Mesenchymal stem cell (in vitro differentiated cells and primary cell): ENCODE measurements at places on chromosomes 4 and X.

DNA sequence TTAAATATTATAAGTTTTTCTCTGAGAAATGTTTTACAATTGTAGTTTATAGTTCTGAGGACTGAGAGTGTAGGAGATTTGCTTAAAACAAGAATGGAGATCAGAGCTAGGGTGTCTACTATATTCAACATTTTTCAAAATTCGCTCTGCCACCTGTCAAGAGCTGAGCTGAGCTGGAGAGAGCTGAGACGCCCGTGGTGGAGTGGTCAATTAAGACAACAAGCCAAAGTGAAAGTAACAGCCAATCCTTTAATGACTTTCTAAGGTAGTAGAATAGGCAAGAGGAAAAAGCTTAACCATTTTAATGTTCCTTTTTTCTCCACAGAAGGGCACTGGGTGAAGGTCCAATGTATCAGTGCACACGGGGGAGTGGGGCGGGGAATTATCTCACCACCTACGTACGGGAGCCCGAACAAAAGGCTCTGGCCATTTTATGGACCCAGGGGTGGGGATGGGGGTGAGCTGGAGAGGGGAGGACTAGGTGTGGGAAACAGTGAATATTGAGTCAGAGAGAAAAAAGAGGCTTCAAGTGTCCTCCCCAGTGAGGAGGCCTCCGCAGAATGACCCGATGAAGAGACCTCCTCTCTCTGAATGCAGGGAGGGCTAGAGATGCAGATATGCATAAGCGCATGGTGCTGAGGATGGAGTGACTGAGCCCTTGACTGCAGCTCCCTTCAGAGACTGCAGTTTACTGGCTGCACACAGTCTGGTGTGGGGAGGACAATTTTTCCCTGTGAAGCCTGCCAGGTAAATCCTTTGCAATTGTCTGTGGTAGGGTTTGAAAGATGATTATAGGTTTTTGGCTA is 60.8 kb downstream of the SPCS3 start:
- no peaks in the 10 kb centered on the region for H3K27me3 ChIP-seq
- H3K36me3 ChIP-seq: no peaks in the 10 kb centered on the region
- no peak overlapping the region for H3K27ac ChIP-seq
- DNase-seq: no peak
- H3K4me3 ChIP-seq: no peak overlapping the region

DNA sequence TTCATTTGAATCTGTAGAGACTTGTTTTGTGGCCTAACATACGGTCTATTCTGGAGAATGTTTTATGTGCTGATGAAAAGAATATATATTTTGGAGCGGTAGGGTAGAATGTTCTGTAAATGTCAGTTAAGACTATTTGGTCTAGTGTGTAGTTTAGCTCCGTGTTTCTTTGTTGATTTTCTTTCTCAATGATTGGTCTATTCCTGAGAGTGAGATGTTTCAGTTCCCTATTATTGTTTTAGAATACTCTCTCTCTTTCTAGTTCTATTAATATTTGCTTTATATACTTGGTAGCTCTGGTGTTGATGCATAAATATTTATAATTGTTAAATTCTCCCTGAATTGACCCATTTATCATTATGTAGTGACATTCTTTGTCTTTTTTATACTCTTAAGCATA is 236.5 kb downstream of the GLUD2 start:
- no peak overlapping the region for H3K4me3 ChIP-seq
- no peaks in the 10 kb centered on the region for H3K36me3 ChIP-seq
- no peak for DNase-seq
- H3K4me1 ChIP-seq: no peaks in the 10 kb centered on the region

GRCh38 chr4:20367446-20367845 is 115.7 kb downstream of the SLIT2 start:
- no peaks in the 10 kb centered on the region for H3K36me3 ChIP-seq
- no peaks in the 10 kb centered on the region for H3K27me3 ChIP-seq
- no peaks in the 10 kb centered on the region for H3K4me1 ChIP-seq
- H3K4me3 ChIP-seq: no peak overlapping the region
- H3K27ac ChIP-seq: no peak overlapping the region

DNA sequence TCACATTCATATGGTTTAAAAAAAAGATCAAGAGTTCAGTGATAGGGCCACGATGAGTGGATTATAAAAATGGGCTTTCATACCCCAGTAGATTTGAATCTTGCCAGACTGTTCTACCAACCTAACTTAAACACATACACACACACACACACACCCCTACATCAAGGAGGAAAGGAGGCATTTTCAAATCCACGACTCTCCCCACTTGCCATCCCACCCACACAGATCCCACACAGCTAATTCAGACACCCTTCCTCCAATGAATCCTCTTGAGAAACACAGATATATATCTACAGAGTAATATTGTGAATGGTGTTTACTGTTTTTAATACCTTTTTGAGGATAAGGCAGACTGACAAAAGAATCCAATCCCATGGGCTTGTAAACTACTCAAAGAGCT is 16.8 kb downstream of the SUPT20HL1 start:
- no peaks in the 10 kb centered on the region for H3K4me1 ChIP-seq
- H3K27ac ChIP-seq: no peak overlapping the region
- H3K27me3 ChIP-seq: peaks cover 16% of the 10 kb centered on the region
- no peak for DNase-seq
- H3K4me3 ChIP-seq: no peak overlapping the region
- no peaks in the 10 kb centered on the region for H3K36me3 ChIP-seq

DNA sequence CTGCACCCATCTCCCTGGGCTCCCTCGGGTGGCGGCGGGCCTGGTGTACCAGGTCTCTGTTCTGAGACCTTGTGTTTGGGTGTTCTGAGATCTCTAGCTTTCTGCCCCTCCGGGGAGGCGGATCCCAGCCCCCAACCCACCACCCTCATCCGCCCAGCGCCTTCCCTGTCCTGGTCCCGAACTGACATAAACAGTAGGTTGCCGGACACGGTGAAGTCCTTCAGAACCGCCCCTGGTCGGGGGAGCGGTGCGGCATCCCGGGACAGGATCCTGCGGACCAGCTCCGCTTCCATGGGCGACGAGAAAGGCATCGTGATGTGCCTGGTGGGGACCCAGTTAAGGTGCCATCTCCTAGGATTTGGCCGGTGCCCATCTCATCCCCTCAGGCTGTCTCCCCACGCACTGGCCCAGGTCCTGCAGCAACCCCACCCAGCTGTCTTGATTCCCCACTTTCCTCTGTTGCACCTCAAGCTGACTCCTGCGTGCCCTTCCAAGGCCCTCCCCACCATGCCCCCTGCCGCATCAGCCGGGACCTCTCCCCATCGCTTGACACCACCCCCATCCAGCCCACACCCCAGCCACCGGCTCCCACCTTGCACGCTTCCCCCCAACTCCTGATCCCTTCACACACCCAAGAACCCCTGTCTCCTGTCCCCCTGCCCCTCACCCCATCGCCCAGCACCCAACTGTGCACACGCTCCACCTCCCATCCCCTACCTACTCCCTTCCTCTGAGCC is 900 bp downstream of the CTAG2 start:
- H3K27ac ChIP-seq: no peak overlapping the region
- peaks cover 21% of the 10 kb centered on the region for H3K27me3 ChIP-seq
- no peaks in the 10 kb centered on the region for H3K4me1 ChIP-seq
- H3K4me3 ChIP-seq: no peak overlapping the region

GRCh38 chr4:114180481-114180880 is 201.0 kb upstream of the ARSJ start:
- no peak overlapping the region for H3K4me3 ChIP-seq
- peaks cover 1% of the 10 kb centered on the region for H3K4me1 ChIP-seq
- no peaks in the 10 kb centered on the region for H3K36me3 ChIP-seq
- no peaks in the 10 kb centered on the region for H3K27me3 ChIP-seq

GRCh38 chr4:2046031-2046961 is 12.8 kb upstream of the NAT8L start:
- no peaks in the 10 kb centered on the region for H3K36me3 ChIP-seq
- H3K4me3 ChIP-seq: no peak overlapping the region
- no peak for DNase-seq
- peaks cover 16% of the 10 kb centered on the region for H3K27me3 ChIP-seq

GRCh38 chrX:41785685-41786084 is 61.7 kb downstream of the GPR82 start:
- H3K36me3 ChIP-seq: peaks cover 3% of the 10 kb centered on the region
- peaks cover 6% of the 10 kb centered on the region for H3K4me1 ChIP-seq
- H3K4me3 ChIP-seq: no peak overlapping the region
- H3K27ac ChIP-seq: peak overlapping the region; percentile 10

GRCh38 chr4:133379681-133380438 is 230.8 kb downstream of the PCDH10 start:
- H3K4me1 ChIP-seq: no peaks in the 10 kb centered on the region
- H3K4me3 ChIP-seq: no peak overlapping the region
- no peaks in the 10 kb centered on the region for H3K27me3 ChIP-seq
- DNase-seq: no peak
- no peaks in the 10 kb centered on the region for H3K36me3 ChIP-seq
- no peak overlapping the region for H3K27ac ChIP-seq

GRCh38 chr4:181971411-181971810 is 271.8 kb upstream of the TENM3 start:
- no peak for DNase-seq
- H3K4me1 ChIP-seq: no peaks in the 10 kb centered on the region
- H3K27ac ChIP-seq: no peak overlapping the region
- H3K36me3 ChIP-seq: peaks cover 4% of the 10 kb centered on the region
- no peaks in the 10 kb centered on the region for H3K27me3 ChIP-seq

DNA sequence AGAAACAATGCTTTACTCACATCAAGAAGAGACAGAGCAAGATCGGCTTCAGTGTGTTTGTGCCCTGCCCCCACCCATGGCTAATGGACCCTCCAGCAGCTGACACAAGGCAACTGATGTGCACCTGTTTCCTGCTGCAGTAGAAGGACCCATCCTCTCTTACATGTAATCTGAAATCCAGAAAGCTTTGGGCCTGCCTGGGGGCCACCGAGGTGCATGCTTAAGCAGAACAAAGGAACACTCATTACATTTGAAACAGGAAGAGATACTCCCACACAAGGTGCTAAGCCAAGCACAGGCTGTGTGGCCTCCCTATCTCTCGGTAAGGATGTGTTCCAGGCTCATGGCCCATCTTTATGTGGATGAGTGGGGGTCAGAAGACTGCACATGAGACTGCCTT is 338.0 kb downstream of the SPOCK3 start:
- no peak for DNase-seq
- H3K4me1 ChIP-seq: no peaks in the 10 kb centered on the region
- no peaks in the 10 kb centered on the region for H3K36me3 ChIP-seq
- H3K27ac ChIP-seq: no peak overlapping the region

- H3K4me1 ChIP-seq: no peaks in the 10 kb centered on the region
- H3K4me3 ChIP-seq: no peak overlapping the region
- no peaks in the 10 kb centered on the region for H3K27me3 ChIP-seq
- H3K27ac ChIP-seq: no peak overlapping the region
These were observed 1005.8 kb downstream of the PCDH18 start for GRCh38 chr4:136526517-136526916.

DNA sequence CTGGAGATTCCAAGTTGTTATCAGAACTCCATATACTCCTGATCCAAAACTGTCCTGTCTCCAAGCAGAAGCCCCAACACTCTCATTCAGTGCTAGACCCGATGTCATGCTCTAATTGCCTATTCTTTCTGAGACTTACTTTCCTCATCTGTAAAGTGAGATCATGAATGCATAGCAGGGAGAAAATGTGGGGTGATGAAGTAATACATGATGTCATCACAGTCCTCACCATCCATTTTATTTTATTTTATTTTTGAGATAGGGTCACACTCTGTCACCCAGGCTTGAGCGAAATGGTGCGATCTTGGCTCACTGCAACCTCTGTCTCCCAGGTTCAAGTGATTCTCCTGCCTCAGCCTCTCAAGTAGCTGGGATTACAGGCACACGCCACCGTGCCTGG is 1554.0 kb upstream of the ADGRL3 start:
- H3K36me3 ChIP-seq: no peaks in the 10 kb centered on the region
- H3K4me1 ChIP-seq: no peaks in the 10 kb centered on the region
- H3K27me3 ChIP-seq: no peaks in the 10 kb centered on the region
- H3K27ac ChIP-seq: no peak overlapping the region

DNA sequence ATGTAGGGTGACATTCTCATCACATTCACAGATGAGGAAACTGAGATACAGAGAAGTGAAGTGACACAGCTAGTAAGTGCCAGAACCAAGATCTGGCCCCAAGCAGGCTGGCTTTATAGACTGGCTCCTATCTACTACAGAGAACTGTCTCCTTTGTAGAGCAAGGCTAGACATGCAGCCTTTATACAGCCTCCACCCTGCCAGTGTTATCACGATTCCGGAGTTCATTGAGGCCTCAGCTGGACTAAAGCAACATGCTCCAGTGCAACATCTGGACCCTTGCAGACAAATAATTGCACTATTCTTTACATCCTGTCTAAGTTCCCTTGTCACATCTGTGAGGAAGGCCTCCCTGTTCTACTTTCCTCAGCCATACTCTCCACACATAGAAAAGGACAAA is 58.0 kb upstream of the XIAP start:
- no peaks in the 10 kb centered on the region for H3K27me3 ChIP-seq
- no peak overlapping the region for H3K4me3 ChIP-seq
- H3K36me3 ChIP-seq: no peaks in the 10 kb centered on the region
- peaks cover 7% of the 10 kb centered on the region for H3K4me1 ChIP-seq

DNA sequence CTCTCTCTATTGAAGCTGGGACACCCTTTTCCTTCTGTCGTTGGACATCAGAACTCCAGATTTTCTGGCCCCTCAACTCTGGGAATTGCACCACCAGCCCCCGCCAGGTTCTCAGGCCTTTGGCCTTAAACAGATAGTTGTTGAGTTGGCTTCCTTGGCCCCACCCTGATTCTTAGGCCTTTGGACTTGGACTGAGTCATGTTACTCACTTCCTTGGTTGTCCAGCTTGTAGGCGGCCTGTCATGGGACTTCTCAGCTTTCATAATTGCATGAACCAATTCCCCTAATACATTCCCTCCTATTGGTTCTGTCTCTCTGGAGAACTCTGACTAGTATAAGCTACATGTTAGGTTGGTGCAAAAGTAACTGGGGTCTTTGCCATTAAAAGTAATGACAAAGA is 195.7 kb downstream of the GPAT3 start:
- H3K27me3 ChIP-seq: peaks cover 5% of the 10 kb centered on the region
- H3K36me3 ChIP-seq: no peaks in the 10 kb centered on the region
- no peak overlapping the region for H3K4me3 ChIP-seq
- no peak for DNase-seq
- no peak overlapping the region for H3K27ac ChIP-seq

DNA sequence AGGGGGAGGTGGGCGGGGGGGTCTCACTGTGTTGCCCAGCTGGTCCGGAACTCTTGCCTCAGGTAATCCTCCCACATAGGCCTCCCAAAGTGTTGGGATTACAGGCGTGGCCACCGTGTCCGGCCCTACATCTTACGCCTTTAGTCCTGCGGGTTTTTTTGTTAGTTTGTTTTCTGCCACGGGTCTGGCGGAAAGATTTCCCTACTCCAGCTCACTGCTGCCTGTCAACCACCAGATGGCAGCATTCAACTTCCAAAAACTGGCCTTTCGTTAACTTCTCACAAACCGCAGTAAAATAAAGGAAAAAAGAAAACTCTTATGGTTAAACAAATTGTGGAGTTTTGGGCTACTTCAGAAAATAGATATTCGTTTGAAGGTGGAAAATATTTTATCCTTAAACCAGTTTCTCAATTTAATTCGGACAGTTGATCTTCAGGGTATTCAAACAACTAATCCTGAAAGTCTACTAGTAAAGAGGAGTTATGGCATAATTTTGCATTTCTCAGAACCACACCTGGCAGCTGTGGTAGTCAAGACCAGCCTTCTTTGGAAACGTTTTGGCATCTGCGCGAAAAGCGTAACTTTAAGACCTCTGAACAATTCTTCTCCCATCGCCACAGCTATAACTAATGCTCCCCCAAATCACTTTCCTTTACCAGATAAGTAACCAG is 41.1 kb downstream of the LUZP4 start:
- H3K27ac ChIP-seq: no peak overlapping the region
- H3K36me3 ChIP-seq: no peaks in the 10 kb centered on the region
- no peak overlapping the region for H3K4me3 ChIP-seq
- peak; percentile 67 for DNase-seq

- no peaks in the 10 kb centered on the region for H3K4me1 ChIP-seq
- H3K27ac ChIP-seq: no peak overlapping the region
- H3K4me3 ChIP-seq: no peak overlapping the region
These were observed 733.7 kb upstream of the PABPC4L start for GRCh38 chr4:134935320-134935719.
